NCI-H446 (cell line): ENCODE measurements at places on chromosomes 2 and 18.

- no peak for DNase-seq
These were observed 15.2 kb upstream of the SCLY start for GRCh38 chr2:238045575-238045974.

GRCh38 chr2:71789556-71790204 is 336.3 kb downstream of the DYSF start:
- peak; percentile 3 for DNase-seq

- no peak for DNase-seq
These were observed 361.1 kb downstream of the INSIG2 start for GRCh38 chr2:118449401-118449800.

- DNase-seq = no peak
These were observed 200.1 kb downstream of the ARHGAP15 start for GRCh38 chr2:143329288-143329687.

GRCh38 chr2:206802654-206803514 is 37.5 kb downstream of the FASTKD2 start:
- peak; percentile 54 for DNase-seq

DNA sequence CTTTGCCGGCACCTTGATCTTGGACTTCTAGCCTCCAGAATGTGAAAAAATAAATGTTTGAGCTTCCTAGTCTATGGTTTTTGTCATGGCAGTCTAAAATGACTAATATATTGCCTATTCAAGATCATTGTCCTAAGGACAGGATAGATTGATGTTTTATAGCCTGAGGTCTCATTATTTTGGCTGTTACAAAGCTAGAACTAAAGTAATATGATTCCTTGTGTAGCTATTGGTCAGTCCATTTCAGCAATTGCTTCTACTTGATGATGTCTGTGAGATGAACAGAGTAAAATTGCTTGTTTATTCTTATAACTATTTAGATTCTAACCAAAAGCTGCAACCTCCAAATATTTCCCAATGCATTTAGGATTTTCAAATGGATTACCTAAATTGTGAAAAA is 145.0 kb downstream of the HRH4 start:
- no peak for DNase-seq

DNA sequence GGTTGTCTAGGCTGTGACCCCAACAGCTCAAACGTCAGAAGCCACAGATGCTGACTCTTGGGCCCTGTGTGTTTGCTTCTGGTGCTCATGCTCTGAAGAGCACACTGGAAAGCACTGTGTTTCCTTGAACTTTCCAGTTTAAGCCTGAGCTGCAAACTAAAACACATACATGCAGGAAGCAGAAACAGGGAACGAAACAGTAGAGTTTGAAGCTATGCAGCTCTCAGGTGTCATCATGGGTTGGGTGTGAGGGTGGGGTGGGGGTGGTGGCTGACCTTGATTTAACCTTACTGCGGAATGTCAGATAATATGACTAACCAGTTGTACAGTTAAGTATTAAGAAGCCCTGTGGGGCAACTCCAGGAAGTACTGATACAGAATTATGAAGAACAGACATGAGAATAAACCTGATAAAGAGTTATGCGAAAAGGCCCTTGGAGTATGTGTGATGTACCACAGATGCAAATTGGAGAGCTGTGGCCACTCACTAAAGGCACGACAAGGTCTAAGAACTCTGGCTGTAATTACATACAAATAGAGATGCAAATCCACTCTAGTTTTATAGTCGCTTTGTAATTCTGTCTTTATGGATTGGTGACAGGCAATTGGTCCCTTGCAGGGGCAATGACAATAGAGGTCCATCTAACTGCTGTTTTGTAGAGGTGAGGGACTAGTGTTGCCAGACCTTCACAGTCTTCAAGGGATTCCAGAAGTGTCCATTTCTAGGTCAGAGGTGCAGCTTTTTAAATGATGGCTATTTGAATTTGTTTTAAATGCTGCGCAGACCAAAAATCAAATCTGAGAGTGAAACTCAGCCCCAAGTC is 273.1 kb downstream of the NAPG start:
- no peak for DNase-seq

GRCh38 chr2:236688157-236688556 is 118.5 kb downstream of the ACKR3 start:
- no peak for DNase-seq

GRCh38 chr2:6864231-6864754 is 1.4 kb downstream of the CMPK2 start:
- DNase-seq = no peak

DNA sequence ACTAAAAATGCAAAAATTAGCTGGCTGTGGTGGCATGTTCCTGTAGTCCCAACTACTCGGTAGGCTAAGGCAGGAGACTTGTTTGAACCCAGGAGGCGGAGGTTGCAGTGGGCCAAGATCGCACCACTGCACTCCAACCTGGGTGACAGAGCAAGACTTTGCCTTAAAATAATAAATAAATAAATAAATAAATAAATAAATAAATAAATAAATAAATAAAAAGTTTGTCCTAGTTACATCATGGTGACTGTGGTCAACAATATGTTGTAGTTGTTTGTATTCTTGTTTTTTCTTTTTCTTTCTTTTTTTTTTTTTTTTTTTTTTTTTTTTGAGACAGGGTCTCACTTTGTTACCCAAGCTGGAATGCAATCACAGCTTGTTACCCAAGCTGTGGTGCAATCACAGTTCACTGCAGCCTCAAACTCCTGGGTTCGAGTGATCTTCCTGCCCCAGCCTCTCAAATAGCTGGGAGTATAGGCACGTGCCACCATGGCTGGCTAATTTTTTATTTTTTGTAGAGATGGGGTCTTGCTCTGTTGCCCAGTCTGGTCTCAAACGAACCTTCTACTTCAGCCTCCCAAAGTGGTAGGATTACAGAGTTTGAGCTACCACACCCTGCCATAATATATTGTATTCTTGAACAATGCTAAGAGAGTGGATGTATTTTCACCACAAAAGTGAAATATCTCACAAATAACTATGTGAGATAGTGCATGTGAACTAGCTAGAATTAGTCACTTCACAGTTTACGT is 185.0 kb downstream of the PHLPP1 start:
- DNase-seq = no peak

DNA sequence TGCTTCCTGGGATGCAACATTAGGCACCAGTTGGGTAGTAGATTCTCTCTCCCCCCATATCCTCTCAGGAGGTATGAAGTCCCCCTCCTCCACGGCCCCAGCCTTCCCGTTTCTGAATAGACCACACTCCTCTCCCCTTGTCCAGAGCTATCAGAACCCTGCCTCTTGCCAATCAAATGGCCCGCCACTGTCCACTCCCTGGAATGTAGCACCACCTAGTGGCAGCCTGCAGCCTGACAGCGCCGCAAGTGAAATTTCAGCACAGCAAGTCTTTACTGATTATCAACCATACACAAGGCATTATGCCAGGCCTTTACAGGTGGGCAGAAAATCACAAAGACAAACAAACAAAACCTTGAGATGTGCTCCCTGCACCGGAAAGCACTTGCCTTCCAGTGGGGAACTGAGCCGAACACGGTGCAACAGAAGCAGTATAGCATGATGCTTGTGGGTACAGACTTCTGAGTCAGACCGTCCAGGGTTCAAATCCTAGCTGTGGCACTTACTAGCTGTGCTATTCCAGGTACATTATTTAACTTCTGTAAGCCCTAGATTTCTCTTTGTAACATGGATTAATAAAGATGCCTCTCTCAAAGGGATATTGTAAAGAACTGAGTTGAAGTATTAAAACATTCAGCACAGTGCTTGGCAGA is 174.0 kb downstream of the SMAD2 start:
- DNase-seq = peak; percentile 33

- no peak for DNase-seq
These were observed 50.1 kb upstream of the IGFBP2 start for GRCh38 chr2:216583147-216583546.

- DNase-seq = no peak
These were observed 287.2 kb downstream of the RDH14 start for GRCh38 chr2:18273205-18273604.

GRCh38 chr18:47781561-47781960 is 148.9 kb downstream of the SMAD2 start:
- DNase-seq = no peak

- no peak for DNase-seq
These were observed 61.8 kb downstream of the ADD2 start for GRCh38 chr2:70706026-70706795.

DNA sequence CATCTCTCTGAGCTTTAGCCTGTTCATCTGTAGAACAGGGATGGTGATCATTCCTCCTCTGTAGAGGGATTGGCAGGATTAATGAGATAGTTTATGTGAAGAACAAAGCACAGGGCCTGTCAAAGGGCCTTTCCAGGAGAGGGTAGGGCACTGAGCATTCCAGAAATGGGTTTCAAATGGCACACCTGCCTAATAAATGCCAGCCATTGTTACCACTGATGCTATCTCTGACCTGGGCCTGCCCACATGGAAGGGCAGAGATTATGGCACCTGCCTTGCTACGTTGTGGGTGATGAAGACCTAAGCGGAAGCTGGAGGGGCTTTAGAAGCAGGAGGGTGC is 31.0 kb upstream of the GMPPA start:
- no peak for DNase-seq

- DNase-seq = no peak
These were observed 12.2 kb downstream of the FHOD3 start for GRCh38 chr18:36309436-36310391.
